ENCODE measurements at places on chromosomes 3 and 15.

- DNase-seq = no peak
Measured at GRCh38 chr3:32106929-32107362, 526 bp downstream of the GPD1L start.

DNA sequence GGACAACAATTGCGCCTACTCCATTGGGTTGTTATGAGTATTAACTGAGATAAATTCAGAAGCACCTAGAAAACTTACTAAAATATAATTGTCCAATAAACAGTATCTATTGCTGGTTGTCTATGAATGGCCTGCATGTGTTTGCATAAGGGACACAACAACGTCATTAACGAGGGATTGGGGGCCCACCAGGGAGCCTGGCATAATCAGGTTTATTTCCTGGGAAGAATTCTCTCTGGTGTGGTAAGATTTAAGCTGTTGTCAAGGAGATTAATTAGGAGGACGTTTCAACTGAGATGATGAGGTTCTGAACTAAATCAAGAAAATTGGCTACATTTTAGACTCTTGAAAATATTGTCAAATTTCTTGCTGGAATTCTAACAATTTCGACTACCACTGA lies 176.1 kb upstream of the CDIN1 start:
- no peak for DNase-seq

DNA sequence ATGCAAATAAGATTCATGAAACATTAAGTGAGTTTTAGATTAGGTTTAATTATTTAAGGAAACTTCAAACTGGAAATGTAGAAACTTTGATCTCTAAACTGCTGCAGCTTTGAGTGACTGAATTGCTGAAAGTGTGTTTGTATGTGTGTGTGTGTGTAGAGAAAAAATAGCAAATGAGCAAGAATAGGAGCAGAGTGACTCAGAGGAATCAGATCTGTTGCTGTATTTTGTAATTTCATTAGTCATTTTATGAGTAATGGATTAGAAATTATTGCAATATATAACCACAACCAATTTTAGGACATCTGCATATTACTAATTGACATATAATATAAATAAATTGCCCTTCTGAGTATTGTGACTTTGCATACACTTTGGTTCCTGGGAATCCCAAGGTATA lies 52.8 kb upstream of the SLC9A9 start:
- DNase-seq = no peak

GRCh38 chr15:79700951-79701480 lies 195.8 kb downstream of the MTHFS start:
- no peak for DNase-seq

DNA sequence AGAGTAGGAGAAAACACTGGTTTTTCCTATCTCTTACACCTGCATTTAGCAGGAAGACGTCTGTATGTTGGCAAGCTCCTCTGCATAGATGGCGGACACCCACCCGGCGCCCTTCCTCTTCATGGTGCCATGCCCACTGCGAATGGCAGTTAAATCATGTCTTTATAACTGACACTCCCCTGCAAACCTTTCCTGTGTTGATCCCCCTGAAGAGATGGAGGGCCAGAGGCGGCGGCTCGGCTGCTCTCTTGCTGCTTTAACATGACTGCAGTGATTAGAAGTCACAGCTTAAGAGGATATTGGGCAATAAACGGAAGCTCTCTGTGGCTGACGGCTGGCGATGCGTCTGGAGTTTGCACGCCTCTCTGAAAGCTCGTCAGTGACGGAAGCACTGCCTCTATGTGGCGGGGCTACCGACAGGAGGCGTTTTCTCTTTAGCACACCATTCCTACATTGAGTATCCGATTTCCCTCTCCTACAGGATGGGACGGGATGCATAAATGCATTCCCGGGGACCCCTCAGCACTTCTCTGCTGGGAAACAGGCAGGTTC lies 25.5 kb upstream of the SNRPA1 start:
- DNase-seq = peak; percentile 49

GRCh38 chr15:69972436-69972835 lies 125.3 kb downstream of the TLE3 start:
- no peak for DNase-seq

DNA sequence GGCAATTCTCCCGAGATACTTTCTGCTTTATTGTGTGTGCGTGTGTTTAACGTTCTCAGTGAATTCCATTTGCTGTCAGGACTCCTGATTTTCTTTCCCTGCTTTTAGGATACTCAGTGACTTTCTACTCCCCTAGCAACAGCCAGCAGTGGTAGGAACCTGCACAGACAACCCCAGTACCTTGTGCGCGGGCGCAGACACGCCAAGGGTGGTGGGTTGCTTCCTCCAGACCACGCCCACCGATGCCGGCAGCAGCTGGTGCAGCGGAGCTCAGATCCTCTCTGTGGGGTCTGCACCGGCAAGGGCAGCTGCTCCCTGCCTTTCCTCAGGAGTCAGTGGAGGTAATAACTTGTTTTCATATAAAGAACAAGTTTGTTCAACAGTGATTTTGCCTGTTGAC lies 225.1 kb upstream of the NDN start:
- no peak for DNase-seq

GRCh38 chr3:4462369-4463040 lies 4.6 kb downstream of the SUMF1 start:
- DNase-seq = no peak

GRCh38 chr3:94887065-94887464 lies 824.2 kb downstream of the NSUN3 start:
- DNase-seq = no peak

DNA sequence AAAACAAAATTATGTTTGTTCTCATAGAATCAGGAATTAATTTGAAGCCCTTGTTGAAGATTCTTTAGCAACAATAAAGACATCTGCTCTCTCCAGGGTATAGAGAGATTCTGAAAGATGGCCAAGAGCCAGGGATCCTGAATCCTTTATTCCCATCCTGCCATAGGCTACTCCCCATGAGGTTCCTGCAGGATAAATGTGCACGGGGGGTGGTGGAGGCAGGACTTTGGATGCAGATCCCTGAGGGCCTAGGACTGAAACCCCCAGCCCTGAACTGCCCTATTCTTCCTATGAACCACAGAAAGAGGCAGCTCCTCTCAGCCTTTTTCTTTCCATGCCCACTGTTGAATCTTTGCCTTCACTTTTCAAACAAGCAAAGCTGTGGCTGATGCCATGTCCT lies 17.1 kb downstream of the TMEM108 start:
- DNase-seq = no peak

DNA sequence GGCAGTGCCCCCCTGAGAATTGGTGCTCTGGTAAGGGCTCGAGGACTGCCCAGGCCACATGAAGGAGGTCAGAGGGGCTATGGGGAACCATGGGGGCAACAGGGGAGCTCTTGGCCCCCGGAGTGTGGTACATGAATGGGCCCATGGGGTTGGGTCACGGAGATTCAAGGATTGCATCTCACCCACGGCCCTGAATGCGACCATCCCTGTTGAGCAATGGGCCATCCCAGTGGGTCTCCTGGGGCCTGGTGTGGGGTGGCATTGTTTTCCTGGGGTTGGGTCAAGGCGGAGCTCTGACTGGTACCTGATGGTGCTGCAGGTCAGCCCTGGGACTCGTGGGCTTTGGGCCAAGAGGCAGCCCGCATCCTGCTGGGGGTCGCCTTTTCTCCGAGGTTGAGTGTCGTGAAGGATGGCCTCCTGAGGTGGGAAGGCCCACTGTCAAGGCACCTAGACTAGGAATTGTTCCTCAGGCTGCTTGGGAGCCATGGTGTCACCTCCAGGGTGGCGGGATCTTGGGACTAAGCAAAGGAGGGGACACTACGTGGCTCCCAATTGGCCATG lies 198.3 kb downstream of the UBE3A start:
- DNase-seq = peak; percentile 49

- DNase-seq = no peak
Measured at GRCh38 chr3:94423578-94423977, 360.7 kb downstream of the NSUN3 start.

GRCh38 chr3:136979684-136980083 lies 21.9 kb downstream of the IL20RB start:
- no peak for DNase-seq

DNA sequence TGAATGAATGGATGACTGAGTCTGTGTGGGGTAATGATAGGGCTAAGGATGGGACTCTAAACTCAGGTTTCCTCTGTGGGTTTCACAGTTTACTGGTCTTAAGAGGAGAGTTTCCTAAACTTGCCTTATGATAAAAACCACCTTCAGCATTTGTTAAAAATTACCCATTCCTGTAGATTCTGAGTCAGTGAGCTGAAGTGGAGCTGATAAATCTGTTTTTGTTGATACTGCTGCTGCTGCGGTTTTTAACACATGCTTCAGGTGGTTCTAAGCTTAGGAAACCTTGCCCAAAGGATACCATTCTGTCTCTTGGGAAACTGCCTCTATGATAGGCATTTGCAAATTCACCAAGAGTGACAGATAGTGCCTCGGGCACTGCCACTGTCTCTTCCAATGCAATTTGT lies 52.6 kb downstream of the MECOM start:
- DNase-seq = no peak

DNA sequence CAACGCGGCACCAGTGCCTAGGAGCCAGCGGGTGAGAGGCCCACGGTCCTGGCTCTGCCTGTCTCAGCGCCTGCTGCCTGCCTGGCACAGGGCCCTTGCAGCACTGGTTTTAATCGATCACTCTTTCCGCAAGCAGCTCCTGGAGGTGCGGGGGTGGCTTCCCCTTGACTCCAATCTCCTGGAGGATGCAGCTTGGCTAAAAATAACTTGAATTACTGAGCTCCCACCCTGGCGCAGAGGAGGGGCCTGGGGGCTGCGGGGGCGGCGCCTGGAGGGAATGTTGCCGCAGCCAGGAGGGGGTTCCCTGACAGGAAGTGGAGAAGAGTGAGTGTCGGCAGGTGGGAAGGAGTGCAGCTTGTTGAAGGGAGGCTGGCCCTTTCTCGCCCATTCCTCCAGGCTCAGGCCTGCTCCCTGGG lies 9.9 kb upstream of the RPL29 start:
- no peak for DNase-seq

DNA sequence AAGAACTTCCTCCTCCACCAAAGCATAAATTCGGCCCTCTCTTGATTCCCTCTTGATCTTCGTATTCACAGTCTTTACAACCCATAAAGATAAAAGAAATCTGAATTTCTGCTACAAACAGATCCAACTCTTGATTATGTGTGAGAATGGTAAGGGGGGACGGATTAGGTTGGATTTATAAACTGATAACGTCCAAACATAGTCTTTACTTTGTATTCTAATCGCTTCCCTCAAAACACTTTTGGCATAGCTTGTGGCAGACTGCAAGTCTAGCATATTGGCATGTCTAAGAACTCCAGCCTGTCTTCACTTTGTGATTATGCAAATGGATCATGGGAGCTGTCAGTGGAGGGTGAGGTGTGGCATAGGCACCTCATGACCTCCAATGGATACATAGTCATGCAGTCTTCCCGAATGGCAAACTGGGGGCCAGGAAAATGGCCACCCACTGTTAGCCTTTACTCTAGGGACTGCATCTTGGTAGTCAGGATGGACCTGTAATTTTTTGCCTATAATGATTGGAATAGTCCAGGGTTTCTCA lies 24.3 kb upstream of the GPR171 start:
- no peak for DNase-seq

DNA sequence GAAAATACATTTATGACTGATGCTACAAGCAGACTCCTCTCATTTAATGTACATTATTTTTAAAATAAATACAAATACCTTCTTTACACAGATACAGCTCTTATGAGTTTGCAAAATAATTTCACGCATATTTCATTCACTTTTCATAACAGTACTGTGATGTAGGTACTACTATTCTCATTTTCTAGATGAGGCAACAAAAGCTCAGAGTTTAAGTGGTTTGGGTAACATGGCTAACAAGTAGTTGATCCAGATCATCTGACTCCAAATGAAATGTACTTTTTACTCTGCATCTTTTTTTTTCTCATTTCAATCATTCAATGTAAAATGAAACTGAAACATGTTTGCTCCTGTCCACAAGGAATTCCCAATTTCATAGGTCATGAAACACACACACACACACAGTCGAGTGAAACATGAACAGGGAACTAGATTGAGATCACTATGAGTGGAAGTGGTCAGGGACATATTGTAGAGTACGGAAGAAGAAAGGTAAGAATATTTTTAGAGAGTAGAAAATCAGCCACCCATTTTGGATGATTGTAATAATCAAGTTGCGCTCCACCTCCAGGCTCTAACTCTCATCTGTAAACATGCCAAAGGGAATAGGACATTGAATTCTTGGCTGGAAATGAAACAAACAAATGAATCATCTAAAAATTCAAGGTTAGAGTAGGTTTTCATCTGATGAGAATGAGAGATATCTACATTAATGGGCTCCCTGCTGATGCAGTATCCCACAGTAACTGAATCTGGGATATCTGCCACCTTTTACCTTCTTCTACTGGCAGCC lies 92.4 kb downstream of the CLDN1 start:
- DNase-seq = no peak

- DNase-seq = no peak
Measured at GRCh38 chr3:177744873-177745606, 547.8 kb upstream of the TBL1XR1 start.

GRCh38 chr3:14651440-14652251 lies at the start of gene CCDC174:
Gene CCDC174, plus strand, starts transcription at chr3:14651762. Its CDS starts 75 bp downstream, at chr3:14651837.
- DNase-seq = peak; percentile 90

- no peak for DNase-seq
Measured at GRCh38 chr3:169295126-169295525, 368.4 kb downstream of the MECOM start.

DNA sequence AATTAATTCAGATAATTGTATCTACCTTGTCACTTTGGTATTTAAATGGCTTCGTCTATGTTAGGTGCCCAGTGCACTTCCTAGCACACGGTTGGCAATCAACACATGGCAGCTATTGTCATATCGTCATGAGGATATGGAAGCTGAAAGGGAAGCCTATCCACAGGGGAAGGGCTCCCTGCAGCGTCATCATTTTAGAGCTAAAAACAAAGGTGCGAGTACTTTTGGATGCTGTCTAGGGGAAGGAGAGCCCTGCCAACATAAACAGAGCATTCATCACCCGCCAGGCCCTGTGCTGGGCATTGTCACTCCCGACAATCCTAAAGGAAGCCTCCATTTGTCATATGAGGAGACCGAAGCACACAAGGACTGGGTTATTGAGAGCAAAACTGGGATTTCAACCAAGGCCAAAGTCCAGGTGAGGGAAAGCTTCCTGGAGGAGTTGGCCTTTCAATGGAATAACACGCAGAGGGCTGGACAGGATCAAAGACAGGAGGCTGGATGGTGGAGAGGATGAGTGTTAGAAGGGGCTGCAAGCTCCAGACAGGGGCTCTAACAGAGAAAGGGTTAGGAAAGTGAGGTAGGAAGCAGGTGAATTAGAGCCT lies 8.0 kb upstream of the PARL start:
- no peak for DNase-seq

GRCh38 chr15:26892182-26892518 lies 25.3 kb downstream of the GABRA5 start:
- DNase-seq = no peak

Measured in RWPE2 (cell line).